ENCODE measurements at places on chromosomes 1 and 21.

DNA sequence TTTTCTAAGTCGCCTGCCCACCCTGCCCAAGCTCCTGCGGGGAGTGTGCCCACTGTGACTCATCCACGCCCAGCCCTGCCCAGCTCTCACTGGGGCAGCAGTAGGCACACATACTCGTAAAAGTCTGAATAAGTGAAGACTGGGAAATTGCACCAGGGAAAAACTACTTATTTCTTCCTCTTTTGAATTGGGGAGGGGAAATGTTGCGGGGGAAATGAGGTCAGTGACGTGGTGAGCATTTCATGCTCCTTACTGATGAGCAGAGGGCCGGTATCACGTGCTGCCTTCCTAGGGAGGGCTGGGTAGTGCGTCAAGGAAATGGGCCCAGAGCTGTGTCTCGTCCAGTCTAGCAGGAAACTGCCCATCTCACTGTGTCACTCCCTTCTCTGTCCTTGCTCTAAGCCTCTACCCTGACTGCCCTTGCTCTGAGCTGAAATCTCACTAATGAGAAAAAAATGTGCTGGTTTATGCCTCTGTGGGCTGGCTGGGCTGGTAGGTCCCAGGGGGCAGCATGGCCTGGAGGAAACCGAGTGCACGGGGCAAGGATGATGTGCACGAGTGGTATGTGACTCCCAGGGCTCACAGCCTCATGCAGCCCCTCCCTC, 13.5 kb upstream of the TNFRSF1B start:
- peak; percentile 88 for DNase-seq

DNA sequence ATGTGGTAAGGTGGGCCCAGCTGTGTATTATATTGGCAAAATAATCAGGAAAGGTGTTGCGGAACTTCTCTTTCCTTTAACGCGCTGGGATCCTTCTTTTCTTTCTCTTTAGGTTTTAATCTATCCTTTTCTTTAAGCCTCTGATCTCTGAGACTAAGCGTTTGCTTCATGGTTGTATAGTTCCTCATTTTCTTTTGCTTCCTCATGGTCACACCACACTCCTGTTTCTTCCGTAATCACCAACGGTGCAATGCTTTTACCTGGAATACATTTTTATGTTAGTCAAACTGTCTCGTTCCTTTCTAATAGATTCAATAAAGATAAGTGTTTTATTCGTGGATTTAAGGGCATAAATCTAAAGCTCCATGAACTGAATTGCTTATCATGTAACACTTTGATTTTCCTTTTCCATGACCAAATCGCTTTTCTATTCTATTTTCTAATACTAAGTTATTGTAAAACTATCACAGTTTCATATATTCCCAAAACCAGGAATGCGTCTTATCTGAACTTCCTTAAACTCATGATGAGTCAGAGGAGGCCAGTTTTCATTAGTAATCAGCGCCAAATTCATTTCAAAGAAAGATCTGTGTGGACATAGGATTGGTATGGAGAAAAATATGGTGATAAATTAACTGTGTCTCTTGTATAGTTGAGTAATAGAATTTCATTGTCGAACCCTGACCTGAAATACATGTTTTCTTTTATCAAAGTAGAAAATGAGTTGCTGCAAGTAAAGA, 12.2 kb downstream of the SDCCAG8 start:
- DNase-seq = no peak

GRCh38 chr1:174448974-174449373, 1.2 kb downstream of the GPR52 start:
- no peak for DNase-seq

DNA sequence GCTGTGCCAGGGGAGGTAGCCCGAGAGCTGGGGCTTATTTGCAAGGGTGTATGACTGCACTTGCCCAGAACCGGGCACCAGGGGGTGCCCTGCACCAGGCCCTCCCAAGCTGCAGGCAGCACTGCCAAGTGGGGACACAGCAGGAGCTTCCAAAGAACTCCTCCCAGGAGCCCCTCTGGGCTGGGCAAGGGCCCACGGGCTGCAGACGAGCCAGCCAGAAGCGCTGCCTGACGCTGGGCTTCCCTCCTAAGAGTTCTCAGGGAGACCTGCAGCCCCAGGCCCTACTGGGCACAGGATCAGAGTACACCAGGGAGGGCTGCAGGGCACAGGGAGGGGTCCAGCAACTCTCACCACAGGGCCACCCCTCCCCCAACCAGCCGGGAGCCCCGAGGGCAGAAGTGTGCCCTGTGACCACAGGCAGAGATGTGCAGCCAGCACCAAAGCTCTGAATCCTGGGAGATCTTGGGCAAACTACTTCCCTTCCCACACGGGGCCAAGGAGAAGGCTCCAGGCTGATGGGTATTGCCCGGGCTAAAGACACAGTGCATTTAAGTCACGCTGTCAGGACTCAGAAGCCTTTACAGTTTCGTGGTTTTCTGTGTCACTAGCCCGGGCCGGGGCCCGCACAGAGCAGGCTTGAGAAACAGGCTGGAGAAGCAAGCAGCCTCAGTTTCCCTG, 63.4 kb downstream of the KCNAB2 start:
- DNase-seq = peak; percentile 31

GRCh38 chr1:22283596-22283995, 140.7 kb upstream of the WNT4 start:
- no peak for DNase-seq
